ENCODE measurements at places on chromosomes 6 and 20.

GRCh38 chr6:165721356-165721755 is 58.3 kb upstream of the PDE10A start:
- no peak for DNase-seq

GRCh38 chr20:362271-363254 is 15.7 kb downstream of the NRSN2 start:
- peak; percentile 83 for DNase-seq

- no peak for DNase-seq
Observed at GRCh38 chr20:57970116-57970515, 258.3 kb downstream of the ANKRD60 start.

GRCh38 chr6:111606620-111607115 is 990 bp upstream of the TRAF3IP2 start:
- DNase-seq = no peak

DNA sequence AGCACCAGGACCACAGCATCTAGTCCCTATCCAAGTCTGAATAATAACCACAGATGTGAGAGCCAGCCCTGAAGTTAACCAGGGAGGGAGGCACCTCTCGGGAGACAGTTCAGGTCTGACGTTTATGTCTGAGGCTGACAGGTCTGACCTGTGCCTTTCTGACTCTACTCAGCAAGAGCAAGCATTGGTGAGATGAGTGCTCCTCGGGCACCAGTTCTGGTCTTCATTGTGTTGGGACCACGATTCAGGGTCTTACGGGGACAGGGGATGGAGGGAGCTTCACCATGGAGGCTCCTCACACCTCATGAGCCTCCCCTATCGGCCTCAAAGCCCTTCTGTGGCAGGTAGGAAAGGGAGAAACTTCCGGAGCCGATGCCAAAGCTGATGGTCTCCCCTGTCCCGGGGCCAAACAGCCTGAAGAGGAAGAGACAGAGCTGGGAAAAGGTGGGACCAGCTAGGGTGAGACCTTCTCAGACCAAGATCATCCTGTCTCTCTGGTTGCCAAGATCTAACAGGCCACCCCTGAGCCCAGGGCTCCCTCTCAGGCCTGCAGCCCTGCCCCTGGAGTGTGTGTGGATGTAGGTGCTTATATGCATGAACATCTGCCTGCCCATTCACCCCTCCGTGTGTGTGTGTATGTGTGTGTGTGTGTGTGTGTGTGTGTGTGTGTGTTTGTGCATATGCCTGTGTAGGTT is 170.5 kb downstream of the VEGFA start:
- no peak for DNase-seq

DNA sequence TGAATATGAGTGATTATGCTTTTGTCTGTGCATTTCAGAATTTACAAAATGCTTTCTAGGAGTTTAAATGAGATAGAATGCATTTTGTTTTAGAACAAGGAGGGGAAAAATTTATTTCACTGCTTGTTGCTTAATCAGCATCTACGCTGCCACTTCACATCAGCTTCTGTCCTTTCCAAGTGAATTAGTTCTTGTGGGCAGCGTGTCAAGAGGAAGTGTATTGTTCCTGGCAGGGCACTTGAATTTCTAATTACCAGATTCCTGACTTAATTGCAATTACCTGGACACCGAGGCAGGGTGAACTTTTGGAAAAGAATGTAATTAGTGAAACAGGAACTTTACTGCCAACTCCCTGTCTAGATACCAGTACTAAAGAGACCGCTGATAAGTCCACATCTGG is 263.5 kb downstream of the TMEM242 start:
- DNase-seq = no peak

DNA sequence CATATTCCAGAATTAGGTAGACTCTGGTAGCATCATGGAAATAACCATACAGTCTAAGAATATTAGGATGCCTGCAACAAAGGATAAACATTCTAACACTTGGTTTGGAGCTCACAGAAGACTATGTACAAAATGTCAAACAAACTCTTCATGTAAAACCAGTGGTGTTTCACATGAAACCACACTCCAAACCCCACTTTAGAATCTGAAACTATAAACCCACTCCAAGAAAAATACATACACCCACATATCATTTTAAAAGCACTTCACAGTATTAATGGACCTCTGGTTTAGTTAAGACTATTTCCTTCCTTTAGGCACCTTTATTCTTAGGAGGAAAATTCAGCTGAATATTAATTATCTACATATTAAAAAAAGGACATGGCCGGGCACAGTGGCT is 10.5 kb downstream of the AURKA start:
- no peak for DNase-seq

DNA sequence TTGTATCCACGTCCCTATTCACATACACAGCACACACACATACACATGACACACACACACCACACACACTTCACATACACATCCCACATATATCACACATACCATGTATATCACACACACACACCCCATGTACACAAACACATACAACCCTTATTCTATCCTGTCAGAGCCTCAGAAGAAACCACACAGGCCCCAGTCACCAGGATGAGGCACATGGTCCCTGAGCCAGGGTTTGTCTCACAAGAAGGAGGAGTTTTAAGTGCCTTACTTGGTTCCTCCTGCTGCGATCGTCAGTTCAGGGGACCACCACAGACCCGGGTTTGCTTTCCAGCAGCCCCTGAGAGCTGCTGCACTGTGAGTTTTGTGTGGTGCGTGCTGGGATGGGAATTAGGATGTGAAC is 23.6 kb downstream of the BFSP1 start:
- DNase-seq = no peak

GRCh38 chr20:48986899-48987298 is 59.2 kb upstream of the CSE1L start:
- DNase-seq = no peak

DNA sequence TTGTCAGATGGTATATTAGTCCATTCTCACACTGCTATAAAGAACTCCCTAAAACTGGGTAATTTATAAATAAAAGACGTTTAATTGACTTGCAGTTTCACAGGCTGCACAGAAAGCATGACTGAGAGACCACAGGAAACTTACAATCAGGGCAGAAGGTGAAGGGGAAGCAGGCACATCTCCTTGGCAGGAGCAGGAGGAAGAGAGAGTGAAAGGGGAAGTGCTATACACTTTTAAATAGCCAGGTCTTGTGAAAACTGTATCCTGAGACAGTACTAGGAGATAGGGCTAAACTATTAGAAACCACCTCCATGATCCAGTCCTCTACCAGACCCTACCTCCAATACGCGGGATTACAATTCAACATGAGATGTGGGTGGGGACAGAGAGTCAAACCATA is 193.9 kb upstream of the KCNG1 start:
- DNase-seq = no peak

DNA sequence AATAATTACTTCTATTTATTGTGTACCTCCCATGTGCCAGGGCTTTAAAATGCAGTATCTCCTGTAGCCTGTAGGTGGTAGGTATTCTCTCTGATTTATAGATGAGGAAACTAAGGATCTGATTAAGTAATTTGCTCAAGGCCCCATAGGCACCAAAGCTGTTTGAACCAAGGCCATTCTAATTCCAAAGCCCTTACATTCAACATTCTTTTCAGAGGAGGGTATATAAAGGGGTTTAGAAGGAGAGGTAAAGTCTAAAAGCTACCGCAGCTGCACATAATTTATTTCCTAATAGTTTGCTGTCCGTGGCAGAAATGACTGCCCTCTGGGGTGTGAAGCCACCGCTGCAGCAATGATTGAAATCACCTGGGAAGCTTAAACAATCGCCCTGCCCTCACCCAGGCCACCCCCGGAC is 95.0 kb upstream of the FAM8A1 start:
- DNase-seq = no peak

- no peak for DNase-seq
Observed at GRCh38 chr20:23082846-23083552, 3.1 kb downstream of the CD93 start.

GRCh38 chr6:24743265-24743943 is 24.4 kb upstream of the C6orf62 start:
- DNase-seq = peak; percentile 87

- peak; percentile 80 for DNase-seq
Observed at GRCh38 chr6:39402239-39402751, 79.8 kb upstream of the KCNK16 start.

- DNase-seq = no peak
Observed at GRCh38 chr6:44367681-44368080, 19.8 kb upstream of the CDC5L start.

DNA sequence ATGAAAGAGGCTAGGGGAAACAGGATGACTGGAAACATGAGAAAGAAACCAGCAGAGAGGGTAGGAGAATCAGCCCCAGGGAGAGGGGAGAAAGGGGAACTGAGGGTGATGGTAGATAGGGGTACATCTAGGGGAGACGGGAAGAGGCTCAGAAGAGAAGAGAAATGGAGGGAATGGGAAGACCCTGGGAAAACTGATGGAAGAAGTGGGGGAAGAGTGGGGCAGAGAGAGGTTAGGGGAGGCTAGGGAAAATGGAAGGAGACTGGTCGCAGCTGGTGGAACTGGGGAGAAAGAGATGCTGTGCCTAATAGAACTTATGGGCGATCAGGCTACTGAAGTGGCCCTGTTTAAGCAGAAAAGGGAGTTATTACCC is 548 bp downstream of the PROCR start:
- no peak for DNase-seq

GRCh38 chr20:21391185-21391971 is 5.9 kb downstream of the NKX2-4 start:
- DNase-seq = no peak

DNA sequence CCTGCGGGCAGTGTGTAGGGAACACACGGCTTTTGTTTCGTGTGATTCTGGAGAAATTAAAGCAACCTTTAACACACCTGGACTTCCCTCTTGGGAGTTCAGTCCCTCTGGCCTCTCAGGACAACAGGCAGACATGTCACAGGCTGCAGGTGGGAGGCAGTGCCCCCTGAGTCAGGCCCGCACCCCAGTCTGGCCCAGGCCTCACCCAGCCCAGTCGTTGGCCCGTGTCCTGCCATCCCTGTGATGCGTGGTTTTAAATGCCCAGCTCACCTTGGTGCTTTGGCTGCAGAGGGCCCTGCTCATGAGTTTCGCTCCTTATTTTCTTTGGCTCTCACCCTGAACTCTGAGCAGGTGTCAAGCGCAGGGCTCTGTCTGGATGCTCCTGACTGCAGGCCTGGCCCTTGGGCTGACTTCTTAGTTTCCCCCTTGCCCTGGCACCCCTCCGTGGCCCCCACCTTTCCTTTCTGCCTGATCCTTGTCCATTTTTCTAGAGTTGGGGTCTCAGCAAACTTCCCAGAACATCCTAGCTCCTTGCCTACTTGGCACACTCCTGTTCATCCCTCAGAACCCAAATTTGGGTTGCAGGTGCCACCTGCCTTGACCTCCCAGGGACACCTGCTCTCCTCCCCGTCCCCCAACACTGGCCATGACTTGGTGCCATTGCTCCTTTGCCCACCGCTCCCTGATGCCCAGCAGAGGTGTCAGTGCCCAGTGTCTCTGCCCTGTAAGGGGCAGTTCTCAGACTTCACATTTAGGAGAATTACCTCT is 2.2 kb upstream of the CABLES2 start:
- DNase-seq = no peak

GRCh38 chr6:26022132-26022472 is 59.5 kb downstream of the TRIM38 start:
- DNase-seq = peak; percentile 66

DNA sequence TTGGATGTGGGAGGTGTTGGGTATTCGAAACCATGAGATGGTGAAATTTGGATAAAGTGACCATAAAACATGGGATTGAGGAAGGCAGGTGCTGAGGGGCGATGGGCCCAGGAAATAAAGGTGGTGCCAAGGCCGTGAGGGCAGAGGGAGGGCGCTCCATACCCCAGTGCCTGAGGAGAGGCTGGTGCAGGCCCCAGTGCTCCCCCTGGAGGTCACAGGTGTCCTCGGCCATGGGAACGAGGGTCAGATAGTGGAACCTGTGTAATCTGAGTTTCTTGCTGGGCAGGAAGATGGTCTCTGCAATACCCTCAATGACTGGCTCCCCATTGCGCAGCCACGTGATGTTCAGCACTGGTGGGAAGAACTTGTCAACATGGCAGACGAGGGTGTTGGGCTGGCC is 16.2 kb downstream of the HLA-DPB1 start:
- DNase-seq = no peak

DNA sequence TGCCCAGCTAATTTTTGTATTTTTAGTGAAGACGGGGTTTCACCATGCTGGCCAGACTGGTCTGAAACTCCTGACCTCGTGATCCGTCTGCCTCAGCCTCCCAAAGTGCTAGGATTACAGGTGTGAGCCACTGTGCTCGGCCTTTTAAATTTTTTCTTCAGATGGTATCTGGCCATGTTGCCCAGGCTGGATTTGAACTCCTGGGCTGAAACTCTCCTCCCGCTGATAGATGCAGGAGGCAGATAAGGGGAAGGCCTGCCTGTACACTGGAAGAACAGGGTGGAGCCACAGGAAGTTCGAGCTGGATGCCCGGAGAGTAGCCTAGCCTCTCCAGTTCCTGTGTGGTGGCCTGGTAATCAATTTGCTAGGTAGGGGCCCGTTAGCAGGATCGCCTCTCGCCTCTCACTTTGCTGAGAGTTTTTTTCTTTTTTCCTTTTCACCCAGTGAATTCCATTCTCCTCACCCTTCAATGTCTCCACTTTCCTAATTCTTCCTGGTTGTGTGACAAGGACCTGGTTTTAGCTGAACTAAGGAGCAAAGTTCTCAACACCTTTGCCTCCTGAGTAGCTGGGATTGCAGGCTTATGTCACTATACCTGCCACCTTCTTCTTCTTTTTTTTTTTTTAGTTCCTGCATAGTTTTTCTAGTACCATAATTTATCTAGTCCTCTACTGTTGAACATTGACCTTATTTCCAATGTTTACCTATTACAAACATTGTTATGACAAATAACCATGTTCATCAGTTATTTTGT is 19.4 kb upstream of the ITCH start:
- DNase-seq = no peak

DNA sequence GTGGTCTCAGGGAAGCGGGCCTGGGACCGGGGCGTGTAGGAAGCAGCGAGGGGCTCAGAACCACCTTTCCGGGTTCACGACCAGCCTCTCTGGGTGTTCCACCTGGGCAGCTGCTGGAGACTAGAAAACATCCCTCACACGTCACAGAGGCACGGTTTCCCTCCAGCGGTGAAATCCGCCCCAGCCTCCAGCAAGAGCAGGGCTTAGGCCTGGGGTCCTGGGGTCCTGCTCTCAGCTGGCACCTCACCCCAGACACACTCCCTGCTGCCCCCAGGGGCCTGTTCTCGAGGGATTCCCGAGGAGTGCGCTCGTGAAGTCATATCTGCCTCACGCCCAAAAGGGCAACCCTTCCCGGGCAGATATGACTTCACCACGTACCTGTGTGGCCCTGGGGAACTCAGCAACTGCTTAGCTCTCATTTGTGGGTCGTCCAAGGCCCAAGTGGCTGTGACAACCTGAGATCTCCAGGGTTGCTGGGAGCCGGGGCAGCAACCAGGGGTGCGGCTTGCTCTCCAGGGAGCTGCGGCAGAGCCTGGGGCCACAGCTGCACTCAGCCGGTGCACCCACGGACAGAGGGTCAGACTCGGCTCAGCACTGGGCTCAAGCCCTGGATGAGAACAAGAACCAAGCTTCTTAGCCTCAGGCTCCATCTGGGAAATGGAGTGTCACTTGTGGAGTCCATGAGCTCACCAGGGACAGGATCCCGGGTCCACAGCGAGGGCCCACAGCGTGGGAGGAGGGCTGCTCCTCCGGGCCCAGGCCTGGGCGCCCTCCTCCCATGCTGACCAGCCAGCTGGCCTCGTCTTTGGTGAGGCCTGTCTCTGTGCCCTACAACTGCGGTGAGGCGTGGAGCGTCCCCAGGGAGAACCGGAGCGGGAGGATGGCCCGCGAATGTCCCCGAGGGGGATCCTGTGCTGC is 661 bp downstream of the FNDC11 start:
- DNase-seq = no peak

GRCh38 chr20:54549658-54550326 is 74.4 kb downstream of the DOK5 start:
- no peak for DNase-seq
